ENCODE measurements at places on chromosomes 7 and 10. TPM values are rescaled to one million over a fixed set of nuclear protein-coding genes. Genes with fewer than 3 reads are reported as not detected.

DNA sequence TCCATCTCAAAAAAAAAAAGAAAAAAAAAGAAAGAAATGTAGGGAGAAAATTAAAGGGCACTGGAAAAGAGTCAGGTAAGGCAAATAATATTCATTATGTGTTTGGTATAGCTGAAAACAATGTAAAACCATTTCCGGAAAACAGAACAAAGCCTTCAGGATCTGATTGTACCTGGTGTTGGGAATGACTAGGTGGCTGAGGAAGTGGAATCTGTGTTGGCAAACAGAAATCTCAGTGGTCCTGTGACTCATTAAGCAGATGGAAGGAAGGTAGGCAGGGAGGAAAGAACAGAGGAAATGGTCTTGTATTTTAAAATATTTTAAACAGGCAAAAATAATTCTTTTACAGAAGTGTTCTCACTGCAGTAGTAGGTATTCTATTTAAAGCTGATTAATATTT, 55.7 kb upstream of the GATA3 start:
- DNase-seq = no peak

Gene FGF8
- not detected for total RNA-seq

Gene SYPL1
- 59.0 TPM for total RNA-seq

- DNase-seq = no peak
These were observed 111.6 kb upstream of the GLI3 start for GRCh38 chr7:42348631-42349030.

DNA sequence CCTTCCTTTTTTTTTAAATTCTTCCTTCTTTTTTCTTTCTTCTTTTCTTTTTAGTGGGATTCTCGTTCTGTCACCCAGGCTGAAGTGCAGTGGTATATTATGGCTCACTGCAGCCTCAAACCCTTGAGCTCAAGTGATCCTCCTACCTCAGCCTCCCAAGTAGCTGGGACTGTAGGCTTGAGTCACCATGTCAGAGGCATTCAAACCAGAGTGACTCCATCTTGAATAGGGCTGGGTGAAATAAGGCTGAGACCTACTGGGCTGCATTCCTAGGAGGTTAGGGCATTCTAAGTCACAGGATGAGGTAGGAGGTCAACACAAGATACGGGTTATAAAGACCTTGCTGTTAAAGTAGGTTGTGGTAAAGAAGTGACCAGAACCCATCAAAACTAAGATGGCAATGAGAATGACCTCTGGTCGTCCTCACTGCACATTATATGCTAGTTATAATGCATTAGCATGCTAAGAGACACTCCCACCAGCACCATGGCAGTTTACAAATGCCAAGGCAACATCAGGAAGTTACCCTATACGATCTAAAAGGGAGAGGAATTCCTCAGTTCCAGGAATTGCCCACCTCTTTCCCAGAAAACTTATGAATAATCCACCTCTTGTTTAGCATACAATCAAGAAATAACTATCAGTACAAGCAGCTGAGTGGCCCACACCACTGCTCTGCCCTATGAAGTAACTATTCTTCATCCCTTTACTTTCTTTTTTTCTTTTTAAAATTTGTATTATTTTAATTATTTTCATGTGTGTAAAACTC, 99.0 kb upstream of the ITGB1 start:
- no peak for DNase-seq

Gene SPDYE5
- total RNA-seq = not detected

DNA sequence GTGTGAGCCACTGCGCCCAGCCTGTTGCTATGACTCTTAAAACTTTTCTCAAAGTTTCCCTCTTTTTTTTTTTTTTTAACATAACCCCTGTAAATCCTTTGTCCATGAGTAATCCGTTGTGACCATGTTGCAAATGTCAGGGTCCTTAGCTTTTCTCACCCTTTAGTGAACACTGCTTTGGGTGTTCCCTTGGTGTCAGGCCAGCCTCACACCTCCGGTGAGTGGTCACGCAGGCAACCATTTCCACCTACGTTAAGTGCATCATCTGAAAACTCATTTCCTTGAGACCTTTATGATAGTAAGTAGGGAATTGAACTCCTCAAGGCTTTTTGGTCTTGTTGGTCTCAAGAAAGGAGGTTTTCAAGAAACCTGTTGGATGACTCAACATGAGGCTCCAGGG, 41.3 kb upstream of the OPN4 start:
- DNase-seq = no peak

GRCh38 chr7:121451367-121452094, 55.4 kb upstream of the FAM3C start:
- DNase-seq = no peak

DNA sequence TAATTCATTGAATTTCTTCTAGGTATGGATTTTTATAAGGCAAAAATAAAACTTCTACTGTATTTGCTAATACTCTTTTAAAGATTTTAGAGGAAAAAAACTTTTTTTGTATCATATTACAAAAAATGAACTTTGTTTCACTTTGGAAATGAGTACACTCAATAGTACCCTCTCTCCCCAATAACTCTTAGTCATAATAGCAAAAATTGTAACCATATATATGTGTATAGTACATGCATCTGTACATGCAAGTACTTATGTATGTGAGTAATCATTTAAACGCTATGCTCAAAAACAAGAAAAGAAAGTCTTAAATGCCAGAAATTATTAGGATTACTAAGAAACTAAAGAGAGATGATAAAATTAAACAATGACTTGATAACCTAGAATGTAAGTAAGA, 95.9 kb upstream of the HGF start:
- DNase-seq = no peak
